ENCODE measurements at places on chromosomes 3 and 15.

DNA sequence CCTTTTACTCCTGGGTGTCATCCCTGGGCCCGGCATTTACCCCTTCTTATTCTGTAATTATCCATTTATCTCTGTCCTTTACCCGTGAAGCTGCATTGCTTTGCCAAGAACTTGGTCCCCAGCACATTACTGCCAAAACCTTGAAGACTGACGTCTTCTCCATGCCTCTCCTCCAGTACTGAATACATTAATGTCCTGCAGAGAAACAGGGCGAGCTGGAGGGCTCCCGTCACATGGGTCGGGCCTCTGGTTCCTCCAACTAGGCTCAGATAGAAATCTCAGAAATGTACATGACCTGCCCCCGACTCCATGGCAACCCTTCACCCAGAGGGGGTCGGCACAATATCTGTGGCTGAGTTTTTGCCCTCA lies 445 bp downstream of the EFCAB12 start:
- no peak for DNase-seq

- no peak for DNase-seq
Observed at GRCh38 chr3:10383850-10384248, 62.9 kb upstream of the SEC13 start.

GRCh38 chr15:45105586-45105985 lies 8.4 kb downstream of the DUOX2 start:
- no peak for DNase-seq

DNA sequence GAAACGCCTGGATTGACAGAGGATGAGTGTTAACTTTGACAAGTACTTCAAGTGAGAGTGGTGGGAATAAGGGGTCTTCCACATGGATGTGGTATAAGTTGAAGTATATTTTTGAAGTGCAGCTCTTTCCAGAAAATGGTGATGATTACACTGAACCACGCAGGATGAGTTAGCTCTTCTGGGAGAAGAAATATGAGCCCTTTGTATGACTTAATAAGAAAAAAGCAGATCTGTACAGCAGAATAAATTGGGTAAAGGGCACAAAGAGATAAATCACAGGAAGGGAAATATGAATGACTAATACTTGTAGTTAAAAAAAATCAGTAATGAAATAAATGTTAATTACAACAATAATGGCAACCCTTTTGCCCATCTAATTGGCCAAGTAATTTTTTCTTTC lies 1.3 kb downstream of the CCR3 start:
- no peak for DNase-seq

- no peak for DNase-seq
Observed at GRCh38 chr3:195820186-195820585, 8.5 kb upstream of the MUC4 start.

- DNase-seq: no peak
Observed at GRCh38 chr3:4866866-4867265, 112.4 kb upstream of the BHLHE40 start.

DNA sequence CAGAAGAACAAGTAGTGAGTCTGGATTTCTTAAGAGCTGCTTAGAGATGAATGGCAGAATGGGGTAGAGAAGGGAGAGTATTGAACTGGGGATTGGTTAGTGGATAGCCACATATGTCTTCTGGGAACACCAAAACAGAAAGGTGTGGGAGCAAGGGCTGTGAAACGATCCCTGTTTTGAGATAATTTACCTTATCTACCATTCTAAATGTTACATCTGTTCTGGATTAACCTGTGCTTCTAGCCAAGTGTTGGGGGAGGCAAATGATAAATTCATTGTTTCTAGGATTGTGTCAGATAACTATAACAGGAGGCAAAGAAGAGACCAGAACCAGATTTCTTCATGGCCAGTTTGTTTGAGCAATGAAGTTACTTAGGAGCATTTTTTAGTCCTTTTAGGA lies 8.4 kb downstream of the NR1D2 start:
- no peak for DNase-seq

DNA sequence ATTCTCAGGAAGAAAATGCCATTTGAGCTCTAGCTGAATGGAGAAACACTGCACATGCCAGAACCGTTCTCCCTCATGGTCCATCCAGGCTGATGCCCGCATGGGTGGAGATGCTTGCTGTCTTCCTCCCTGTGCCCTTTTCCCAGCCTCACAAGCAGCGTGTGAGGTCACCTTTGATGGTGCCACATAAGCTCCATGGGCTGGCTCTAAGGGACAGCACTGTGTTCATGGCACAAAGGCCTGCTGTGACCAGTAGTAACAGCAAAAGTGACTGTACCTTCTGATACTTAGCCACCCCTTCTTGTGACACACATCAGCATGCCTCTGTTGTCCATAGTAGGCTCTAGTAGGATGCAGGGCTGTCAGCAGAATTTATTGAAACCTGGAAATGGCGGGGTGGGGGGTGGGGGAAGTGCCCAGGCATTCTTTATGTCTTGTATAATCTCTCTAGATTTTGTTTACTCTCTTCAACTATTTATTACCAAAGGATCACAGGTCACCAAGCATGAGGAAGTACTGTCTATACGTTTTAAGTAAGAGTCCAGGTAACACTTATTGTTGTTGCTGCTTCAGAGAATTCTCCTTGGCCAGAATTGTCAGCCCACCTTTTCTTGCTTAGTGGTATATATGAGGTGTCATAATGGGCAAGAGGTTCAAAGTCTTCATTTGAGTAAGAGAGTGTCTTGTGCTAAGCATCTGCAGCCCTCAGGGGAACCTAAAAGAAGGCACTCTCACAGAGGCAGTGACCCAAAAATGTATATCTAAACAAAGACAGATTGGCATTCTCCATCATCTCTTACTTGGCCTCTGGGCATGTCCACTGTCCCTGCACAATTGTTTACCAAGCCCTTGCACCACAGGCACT lies 56.5 kb downstream of the RAB7A start:
- DNase-seq: no peak

DNA sequence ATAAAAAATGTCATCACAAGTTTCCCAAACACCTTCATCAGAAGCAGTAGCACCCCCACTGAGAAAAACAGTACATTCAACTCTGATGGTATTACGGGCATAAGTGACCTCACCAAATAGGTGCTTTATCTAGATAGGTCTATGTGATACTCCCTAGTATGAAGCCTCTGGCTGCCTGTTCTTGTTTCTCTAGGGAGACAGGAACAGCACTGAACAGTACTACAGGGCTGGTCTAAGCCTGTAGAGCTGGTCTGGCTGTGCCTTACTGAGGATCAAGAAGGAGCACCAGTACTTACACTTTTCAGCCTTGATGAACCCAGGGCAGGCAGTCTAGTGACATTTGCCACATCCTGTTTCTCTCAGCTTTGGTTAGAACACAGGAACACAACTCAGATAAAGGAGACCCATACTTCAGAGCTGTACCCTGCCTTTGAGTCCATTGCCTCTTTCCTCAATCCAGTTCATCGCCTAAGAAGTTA lies 35.9 kb downstream of the OXNAD1 start:
- DNase-seq: no peak

DNA sequence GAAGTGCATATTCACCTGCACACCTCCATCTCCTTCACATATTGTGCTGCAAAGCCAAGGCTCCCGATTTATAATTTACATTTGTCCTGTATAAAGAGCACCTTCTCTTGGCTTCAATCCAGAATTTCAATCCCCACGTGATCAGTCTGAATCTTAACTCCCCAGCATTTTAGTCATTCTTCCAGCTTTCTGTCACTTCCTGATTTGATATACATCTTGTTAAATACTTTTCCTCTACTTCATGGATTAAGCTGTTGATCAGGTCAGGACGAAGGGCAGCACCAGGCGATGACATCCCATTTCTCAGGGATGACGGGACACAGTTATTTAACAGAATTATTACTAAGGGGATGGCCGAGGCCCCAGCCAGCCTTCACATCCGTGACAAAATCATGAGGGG lies 212.5 kb downstream of the EPHB1 start:
- DNase-seq: no peak

- no peak for DNase-seq
Observed at GRCh38 chr3:67460841-67461510, 193.4 kb downstream of the SUCLG2 start.

DNA sequence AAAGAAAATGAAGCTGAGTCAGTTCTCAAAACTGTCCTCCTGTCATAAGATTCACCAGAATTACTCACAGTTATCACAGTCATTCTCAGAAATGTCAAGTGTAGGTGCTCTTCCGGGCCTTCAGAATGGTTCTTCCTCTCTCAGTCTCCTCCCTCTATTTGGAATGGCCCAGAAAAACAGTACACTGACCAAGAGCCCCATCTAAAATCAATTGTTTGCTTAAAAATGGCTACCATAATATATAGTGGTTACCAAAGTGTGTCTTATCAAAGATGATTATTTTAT lies 99.8 kb downstream of the MECOM start:
- no peak for DNase-seq

- DNase-seq: no peak
Observed at GRCh38 chr3:144662729-144663128, 691.1 kb downstream of the DIPK2A start.

DNA sequence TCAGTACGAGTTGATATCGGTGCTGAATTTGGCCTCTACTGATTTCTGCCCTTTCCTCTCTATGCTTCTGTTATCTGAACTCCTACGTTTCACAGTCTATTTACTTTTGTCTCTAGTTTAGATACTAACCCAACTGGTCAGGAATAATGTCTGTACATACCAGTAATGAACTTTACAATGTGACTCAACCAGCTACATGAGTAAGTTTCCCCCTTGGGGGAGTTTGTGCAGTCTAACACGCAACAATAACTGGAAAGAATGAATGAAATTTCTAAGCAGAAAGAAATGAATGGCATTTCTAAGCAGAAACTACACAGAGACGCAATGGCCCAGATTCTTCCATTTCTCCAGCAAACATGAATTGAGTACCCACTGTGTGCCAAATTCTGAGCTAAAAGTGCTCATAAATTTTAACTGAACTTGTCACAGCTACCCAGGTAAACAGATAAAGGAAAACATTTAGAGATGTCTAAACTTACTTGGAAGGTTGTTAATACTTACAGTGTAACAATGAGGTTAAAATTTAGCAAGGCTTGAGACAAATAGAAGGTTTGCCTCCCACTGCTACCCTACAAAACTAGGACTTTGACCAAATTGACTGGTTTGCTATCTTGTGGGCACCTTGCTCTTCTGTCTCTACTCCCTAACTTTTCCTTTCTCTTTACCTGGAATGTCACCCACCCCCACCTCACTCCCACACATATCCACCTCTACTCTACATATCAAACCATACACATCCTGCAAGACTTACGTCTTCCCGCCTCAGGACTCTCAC lies 11.6 kb downstream of the UPK1B start:
- no peak for DNase-seq

- no peak for DNase-seq
Observed at GRCh38 chr3:33575311-33575710, 135.1 kb upstream of the UBP1 start.

DNA sequence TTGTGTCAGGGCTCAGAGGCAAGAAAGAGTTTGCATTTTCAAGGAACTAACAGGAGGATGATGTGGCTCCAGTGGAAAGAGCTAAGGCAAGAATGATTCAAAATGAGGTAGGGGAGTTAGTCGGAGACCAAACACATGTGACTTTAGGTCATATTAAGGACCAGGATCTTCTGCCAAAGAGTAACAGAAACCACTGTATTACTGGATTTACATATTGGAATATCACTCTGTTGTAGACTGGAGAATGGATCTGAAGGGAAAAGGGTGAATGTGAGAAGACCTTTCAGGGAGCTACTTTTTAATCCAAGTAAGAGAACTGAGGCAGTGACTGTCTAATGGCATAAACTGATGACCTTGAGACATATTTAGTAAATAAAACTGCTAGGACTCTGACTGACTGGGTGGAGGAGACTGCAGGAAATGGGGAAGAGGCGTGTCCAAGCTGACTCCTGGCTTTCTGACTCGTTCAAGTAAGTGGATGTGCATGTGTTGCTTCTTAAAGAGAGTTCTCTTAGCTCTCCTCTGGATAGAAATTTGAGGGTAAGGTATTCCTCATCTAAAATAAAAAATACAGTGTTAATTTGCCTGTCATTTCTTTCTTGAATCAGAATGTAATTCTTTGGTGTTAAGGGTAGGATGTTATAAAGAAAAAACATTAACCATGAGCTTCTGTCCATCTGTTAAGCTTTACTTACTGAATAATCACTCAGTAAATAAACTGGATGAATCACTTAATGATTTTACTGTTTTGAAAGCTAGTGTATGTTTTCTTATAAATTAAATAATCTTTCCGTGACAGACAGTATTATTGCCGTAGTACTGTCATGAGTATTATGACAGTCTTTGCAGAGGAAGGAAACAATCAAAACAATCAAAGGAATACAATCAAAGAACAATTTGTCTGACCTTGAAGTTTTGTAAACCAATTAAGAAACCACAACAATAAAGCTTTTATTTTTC lies 58.3 kb upstream of the CFAP20DC start:
- DNase-seq: no peak

- DNase-seq: no peak
Observed at GRCh38 chr3:183275418-183275817, 22.4 kb downstream of the B3GNT5 start.

- no peak for DNase-seq
Observed at GRCh38 chr15:47792231-47792630, 74.9 kb downstream of the SEMA6D start.

DNA sequence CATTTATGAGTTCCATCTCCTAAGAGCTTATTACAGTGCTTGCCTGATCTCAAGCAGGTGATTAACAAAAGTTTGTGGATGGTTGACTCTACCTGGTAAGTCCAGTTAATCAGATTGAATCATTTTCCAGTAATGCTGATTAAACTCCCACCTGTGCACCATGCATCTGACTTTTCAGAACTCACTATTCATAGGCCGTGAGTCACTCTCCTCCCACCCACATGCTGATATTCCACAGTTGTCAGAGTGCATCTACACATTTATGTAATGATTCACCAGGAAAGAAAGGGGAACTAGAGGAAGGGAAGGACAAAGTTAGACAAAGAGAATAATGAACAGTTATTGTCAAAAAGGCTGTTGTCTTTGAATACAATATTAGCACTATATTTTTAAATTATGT lies 106.2 kb upstream of the UBE3A start:
- DNase-seq: no peak

DNA sequence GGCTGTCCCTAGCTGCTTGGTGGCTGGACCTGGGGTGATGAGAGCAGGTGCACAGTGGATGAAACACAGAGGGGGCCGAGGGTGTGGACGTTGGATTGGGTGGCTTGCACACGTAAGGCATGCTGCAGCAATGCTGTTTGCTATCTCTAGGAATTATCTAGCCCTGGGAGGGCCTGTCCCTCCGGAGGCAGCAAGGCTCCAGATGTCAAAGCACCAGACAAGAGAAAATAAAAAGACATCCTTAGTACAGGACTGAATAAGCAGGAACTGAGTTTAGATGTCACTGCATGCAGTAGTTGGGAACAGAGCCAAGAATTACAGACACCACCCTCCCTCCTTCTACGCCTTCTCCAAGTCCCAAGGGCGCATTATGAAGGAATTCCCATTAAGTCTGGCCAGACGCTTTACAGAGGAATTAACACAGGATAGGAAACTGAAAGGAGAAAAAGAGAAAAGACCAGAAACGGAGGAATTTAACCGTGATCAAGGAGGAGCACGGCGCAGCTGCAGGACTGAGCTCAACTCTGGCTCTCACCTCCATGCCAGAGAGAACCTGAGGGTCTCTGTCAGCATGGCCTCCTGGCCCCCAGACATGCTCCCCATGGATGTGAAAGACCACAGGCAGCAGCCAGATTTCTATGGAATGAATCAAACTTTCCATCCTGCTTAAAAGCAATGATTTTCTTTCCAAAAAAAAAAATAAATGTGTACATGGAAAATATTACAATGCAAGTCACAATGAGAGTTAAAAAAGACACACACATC lies 13.8 kb downstream of the ATP10A start:
- no peak for DNase-seq

GRCh38 chr15:27655056-27655455 lies 444.1 kb downstream of the OCA2 start:
- DNase-seq: no peak
